ENCODE measurements at places on chromosomes 13 and 19.
A peak's percentile ranks its signal among the peaks of the same experiment; 100 is the strongest.

DNA sequence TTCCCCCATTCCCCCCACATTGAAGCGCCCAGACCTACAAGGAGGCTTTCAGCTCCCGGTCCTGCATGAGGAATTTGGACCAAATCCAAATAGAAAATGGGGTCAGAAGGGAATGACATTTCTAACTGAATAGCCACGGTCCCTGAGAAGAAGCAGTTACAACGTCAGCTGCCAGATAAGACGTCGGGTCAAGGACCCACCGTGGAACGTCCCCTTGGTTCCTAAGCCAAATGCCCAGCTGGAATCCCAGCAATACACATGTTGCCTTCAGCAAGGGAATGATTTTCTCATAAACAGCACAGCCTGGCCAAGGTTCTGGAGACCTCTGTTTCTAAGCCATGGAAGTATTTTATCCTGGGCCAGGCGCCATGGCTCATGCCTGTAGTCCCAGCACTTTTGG lies 109.1 kb upstream of the PEG3 start:
- H3K4me3 ChIP-seq: no peak overlapping the region
- no peaks in the 10 kb centered on the region for H3K27me3 ChIP-seq
- H3K27ac ChIP-seq: no peak overlapping the region
- no peak for DNase-seq

DNA sequence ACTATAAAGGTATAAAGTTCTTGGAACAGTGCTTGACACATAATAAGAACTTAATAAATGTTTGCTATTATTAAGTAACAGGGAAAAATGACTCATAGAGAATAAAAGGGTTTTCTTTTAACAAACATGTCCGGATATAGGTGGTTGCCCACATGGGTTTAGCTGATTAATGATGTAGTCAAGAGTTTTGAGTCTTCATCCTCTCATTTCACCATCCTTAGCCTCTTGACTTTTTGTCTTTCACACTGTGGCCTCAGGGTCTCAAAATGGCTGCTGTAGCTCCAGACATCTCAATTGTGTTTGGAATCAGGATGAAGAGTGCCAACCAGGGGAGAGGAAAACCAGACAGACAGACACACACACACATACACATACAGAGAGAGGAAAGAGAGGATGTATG lies 97.9 kb downstream of the HSPH1 start:
- DNase-seq: no peak
- no peaks in the 10 kb centered on the region for H3K27me3 ChIP-seq
- no peaks in the 10 kb centered on the region for H3K4me1 ChIP-seq
- no peak overlapping the region for H3K4me3 ChIP-seq
- no peaks in the 10 kb centered on the region for H3K36me3 ChIP-seq

GRCh38 chr13:112576768-112577167 lies 11.2 kb downstream of the TUBGCP3 start:
- no peaks in the 10 kb centered on the region for H3K27me3 ChIP-seq
- no peak overlapping the region for H3K27ac ChIP-seq
- no peak overlapping the region for H3K4me3 ChIP-seq
- peaks cover 16% of the 10 kb centered on the region for H3K4me1 ChIP-seq

- H3K4me1 ChIP-seq: 0 out of 2 replicates have a peak, but pooled peaks cover 2% of the 10 kb centered on the region
- no peak for DNase-seq
Measured at GRCh38 chr13:101019126-101019525, 344.5 kb upstream of the TMTC4 start.

- H3K27me3 ChIP-seq: no peaks in the 10 kb centered on the region
- H3K36me3 ChIP-seq: no peaks in the 10 kb centered on the region
- no peak overlapping the region for H3K4me3 ChIP-seq
- H3K4me1 ChIP-seq: no peaks in the 10 kb centered on the region
Measured at GRCh38 chr13:39379667-39380655, 223.0 kb downstream of the LHFPL6 start.

DNA sequence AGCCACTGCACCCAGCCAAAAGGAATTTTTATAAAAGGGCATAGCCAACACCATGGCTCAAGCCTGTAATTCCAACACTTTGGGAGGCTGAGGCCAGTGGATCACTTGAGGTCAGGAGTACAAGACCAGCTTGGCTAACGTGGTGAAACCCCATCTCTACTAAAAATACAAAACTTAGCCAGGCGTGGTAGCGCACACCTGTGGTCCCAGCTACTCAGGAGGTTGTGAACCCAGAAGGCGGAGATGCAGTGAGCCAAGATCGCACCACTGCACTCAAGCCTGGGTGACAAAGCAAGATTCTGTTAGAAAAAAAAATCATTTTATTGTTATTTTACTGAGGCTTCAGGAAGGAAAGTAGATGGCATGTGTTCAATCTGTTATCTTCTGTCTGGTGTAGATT lies 31.3 kb upstream of the FOXO1 start:
- no peak overlapping the region for H3K4me3 ChIP-seq
- DNase-seq: no peak
- no peaks in the 10 kb centered on the region for H3K27me3 ChIP-seq
- H3K27ac ChIP-seq: no peak overlapping the region
- no peaks in the 10 kb centered on the region for H3K4me1 ChIP-seq
- H3K36me3 ChIP-seq: no peaks in the 10 kb centered on the region

DNA sequence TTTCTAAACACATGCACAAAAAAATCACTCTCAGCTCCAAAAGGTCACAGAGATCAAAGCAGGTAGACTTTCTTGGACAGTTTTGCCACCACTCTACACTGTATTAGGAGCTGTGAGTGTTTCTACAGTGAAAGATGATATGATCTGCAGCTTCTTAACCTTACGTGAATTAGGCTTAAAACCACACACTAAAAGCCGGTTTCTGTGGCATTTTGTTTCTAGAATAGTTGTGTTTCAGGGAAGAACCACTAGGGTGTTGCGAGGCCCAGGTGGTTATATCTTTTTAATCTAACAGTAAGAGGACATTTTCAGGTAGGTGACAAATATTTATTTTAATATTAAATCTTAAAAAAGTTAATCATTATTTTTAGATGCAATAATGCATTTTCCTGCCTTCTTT lies 216.4 kb downstream of the KLF5 start:
- no peak overlapping the region for H3K4me3 ChIP-seq
- DNase-seq: no peak
- no peaks in the 10 kb centered on the region for H3K27me3 ChIP-seq
- H3K36me3 ChIP-seq: no peaks in the 10 kb centered on the region
- H3K27ac ChIP-seq: no peak overlapping the region
- peaks cover 10% of the 10 kb centered on the region for H3K4me1 ChIP-seq

GRCh38 chr13:25756251-25756650 lies 295.6 kb downstream of the SHISA2 start:
- H3K4me1 ChIP-seq: peaks cover 19% of the 10 kb centered on the region
- no peak for DNase-seq
- no peak overlapping the region for H3K4me3 ChIP-seq
- H3K36me3 ChIP-seq: no peaks in the 10 kb centered on the region

- no peak overlapping the region for H3K4me3 ChIP-seq
- H3K27ac ChIP-seq: no peak overlapping the region
- DNase-seq: no peak
- H3K36me3 ChIP-seq: no peaks in the 10 kb centered on the region
Measured at GRCh38 chr13:61831026-61831425, 415.4 kb upstream of the PCDH20 start.

DNA sequence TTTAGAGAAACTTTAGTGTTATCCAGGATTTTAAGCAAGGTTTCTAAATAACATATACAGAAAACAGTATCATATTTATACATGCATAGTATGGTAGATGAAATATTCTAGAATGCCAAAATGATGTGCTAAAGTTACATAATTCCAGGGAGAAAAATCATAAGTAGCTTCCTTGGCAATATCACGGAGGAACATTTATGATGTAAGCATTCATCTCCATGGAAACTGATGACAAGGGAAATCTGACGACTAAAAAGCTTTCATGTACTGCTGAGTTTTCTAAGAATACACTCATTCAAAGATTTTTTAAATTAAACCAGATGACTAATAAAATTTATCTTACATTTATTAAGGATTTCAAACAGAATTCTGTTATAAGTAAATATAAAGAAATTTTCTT lies 4.7 kb downstream of the TEX30 start:
- H3K4me1 ChIP-seq: peaks cover 37% of the 10 kb centered on the region
- no peak overlapping the region for H3K4me3 ChIP-seq
- no peaks in the 10 kb centered on the region for H3K27me3 ChIP-seq
- DNase-seq: no peak

DNA sequence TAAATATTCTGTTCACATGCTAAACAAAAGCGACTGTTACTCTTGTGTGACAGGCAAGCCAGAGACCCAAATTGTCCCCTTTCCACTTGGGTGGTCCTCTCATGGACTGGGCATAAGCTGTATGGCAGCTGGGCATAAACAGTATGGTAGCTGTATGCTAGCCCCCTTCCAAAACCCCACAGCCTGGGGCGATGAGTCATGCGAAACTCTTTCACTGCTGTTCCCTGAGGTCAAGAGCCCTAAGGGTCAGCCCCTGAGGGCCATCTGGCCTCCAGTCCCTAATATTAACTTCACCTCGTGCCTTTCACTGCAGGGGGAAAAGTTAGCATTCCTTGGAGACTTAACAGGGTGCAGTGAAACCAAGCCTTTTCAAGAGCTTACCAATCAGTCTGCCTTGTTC lies 45.6 kb upstream of the ZNF562 start:
- no peaks in the 10 kb centered on the region for H3K36me3 ChIP-seq
- H3K4me1 ChIP-seq: no peaks in the 10 kb centered on the region
- no peak overlapping the region for H3K4me3 ChIP-seq
- DNase-seq: no peak
- H3K27me3 ChIP-seq: no peaks in the 10 kb centered on the region

- H3K36me3 ChIP-seq: no peaks in the 10 kb centered on the region
- H3K27ac ChIP-seq: no peak overlapping the region
- DNase-seq: no peak
- 0 out of 2 replicates have a peak, but pooled peaks cover 4% of the 10 kb centered on the region for H3K4me1 ChIP-seq
- no peak overlapping the region for H3K4me3 ChIP-seq
Measured at GRCh38 chr13:40681341-40682146, 15.1 kb upstream of the FOXO1 start.

- no peaks in the 10 kb centered on the region for H3K27me3 ChIP-seq
- H3K4me3 ChIP-seq: no peak overlapping the region
- no peak for DNase-seq
Measured at GRCh38 chr19:2542341-2543069, 66.6 kb downstream of the GADD45B start.

- no peaks in the 10 kb centered on the region for H3K27me3 ChIP-seq
- H3K4me3 ChIP-seq: no peak overlapping the region
- H3K27ac ChIP-seq: no peak overlapping the region
- DNase-seq: no peak
- no peaks in the 10 kb centered on the region for H3K4me1 ChIP-seq
Measured at GRCh38 chr13:68030152-68030809, 800.1 kb upstream of the PCDH9 start.

DNA sequence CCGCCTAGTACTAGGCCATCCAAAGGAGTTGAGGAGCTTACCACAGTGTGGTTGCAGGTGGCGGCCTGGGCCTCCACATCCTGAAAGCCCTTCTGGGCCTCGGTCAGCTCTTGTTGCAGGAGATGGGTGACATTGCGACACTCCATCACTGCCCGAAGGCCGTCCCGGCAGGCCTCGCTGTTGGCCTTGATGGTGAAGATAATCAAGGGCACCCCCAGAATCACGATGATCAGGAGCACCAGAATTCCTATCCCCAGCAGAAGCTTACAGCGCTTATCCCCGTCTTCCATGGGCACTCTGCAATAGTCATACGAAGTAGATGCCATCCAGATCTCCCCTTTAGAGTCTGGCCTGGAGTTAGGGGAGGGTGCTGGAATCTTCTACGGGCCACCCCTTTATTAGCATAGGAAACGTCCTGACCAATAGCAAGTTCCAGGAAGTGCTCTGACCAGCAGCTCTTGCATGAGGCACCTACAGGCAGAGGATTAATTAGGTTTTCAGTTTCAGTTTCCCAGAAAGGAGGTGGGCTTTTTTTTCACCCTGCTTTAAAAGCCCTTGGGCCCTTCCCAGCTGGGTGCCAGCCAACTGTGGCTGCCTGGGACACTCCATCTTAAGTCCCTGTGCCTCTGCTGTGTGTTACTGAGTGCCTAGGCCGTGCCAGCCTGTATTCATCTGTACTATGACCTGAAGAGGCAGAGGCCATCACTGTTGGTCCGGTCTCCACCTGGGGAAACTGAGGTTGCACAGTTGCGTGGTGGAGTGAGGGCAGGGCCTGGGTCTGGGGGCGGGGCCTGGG lies at the start of gene BST2:
TSS of gene BST2 (minus strand) at position 381 of the 796 bp plus-strand sequence. CDS start at position 326, 55 bp downstream.
- peaks cover 15% of the 10 kb centered on the region for H3K4me1 ChIP-seq
- DNase-seq: no peak
- H3K27me3 ChIP-seq: no peaks in the 10 kb centered on the region
- no peak within 1 kb of the TSS for H3K4me3 ChIP-seq
- no peaks in the 10 kb centered on the region for H3K36me3 ChIP-seq

DNA sequence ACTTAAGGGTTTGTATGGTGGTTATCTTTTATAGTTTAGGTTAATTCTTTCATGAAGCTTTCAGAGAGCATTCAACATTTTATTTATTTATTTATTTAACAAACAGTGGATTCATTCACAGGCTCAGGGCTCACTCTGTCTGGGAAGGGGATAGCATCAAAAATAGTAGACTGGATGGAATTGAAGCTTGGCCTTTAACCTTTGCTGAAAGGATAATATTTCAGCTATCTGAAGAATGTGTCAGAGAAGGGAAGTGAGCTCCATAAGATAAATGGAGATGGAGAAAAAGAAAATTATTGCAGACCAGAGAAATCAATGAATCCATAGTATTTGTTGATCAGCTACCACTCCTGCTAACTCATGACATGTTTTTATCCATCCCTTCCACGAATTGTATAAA lies 305.6 kb downstream of the COG6 start:
- no peaks in the 10 kb centered on the region for H3K27me3 ChIP-seq
- no peak overlapping the region for H3K27ac ChIP-seq
- no peak for DNase-seq
- H3K4me3 ChIP-seq: no peak overlapping the region
- H3K4me1 ChIP-seq: no peaks in the 10 kb centered on the region
- H3K36me3 ChIP-seq: no peaks in the 10 kb centered on the region

GRCh38 chr13:110405597-110406450 lies 98.7 kb downstream of the COL4A2 start:
- no peaks in the 10 kb centered on the region for H3K27me3 ChIP-seq
- peaks cover 97% of the 10 kb centered on the region for H3K4me1 ChIP-seq
- DNase-seq: peak; percentile 99

DNA sequence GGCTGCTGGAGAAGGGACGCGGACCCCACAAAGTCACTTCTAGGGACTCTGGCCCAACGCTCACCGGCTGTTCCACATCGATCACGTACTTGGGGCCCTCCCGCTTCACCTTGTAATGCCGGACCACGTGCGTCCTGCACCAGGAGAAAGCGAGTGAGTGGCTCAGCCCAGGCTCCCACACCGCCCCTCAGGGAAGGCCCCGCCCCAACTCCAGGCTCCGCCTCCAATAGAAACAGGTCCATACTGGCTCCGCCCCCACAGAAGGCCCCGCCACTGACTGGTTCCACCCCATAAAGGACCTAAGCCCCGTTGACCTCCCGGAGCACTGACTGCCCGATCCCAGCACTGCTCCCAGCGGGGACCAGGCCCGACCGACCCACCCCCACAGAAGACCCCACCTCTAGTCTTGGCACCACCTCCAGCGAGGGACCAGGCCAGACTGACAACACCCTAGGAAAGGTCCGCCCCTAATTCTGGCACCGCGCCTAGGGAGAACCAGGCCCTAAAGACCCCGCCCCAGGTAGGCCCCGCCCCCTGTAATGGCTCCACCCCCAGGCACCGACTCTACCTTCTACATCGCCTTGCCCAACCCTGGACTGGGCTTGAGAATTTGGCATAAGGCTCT lies 11.3 kb downstream of the STAP2 start:
- H3K27me3 ChIP-seq: peaks cover 5% of the 10 kb centered on the region
- H3K4me1 ChIP-seq: peaks cover 18% of the 10 kb centered on the region
- no peak overlapping the region for H3K27ac ChIP-seq
- peak overlapping the region; percentile 32 for H3K4me3 ChIP-seq
- no peaks in the 10 kb centered on the region for H3K36me3 ChIP-seq

Measured in SJSA1 (cell line).